Hematopoietic multipotent progenitor cell treated with erythropoietin and hydrocortisone succinate and interleukin-3 and kit ligand, for 8 days (in vitro differentiated cells): ENCODE measurements at places on chromosomes 4 and X.

DNA sequence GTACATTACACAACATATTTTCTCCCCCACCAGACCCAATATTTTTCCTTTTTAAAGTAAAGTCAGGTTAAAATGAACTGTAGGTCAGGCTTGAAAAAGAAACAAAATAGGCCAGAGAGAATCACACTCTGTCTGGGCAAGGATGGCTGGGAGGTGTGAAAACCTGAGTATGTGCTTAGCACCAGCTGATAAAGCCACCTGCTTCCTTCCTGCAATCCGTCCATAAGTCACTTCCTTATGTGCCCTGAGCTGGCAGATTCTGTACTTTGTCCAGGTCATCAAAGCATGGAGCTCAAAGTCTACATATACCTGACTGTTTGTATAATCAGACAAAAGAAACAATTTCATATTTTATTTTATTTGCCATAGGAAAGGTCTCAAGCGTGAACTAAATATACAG is 37.7 kb downstream of the ANTXR2 start:
- DNase-seq = no peak

DNA sequence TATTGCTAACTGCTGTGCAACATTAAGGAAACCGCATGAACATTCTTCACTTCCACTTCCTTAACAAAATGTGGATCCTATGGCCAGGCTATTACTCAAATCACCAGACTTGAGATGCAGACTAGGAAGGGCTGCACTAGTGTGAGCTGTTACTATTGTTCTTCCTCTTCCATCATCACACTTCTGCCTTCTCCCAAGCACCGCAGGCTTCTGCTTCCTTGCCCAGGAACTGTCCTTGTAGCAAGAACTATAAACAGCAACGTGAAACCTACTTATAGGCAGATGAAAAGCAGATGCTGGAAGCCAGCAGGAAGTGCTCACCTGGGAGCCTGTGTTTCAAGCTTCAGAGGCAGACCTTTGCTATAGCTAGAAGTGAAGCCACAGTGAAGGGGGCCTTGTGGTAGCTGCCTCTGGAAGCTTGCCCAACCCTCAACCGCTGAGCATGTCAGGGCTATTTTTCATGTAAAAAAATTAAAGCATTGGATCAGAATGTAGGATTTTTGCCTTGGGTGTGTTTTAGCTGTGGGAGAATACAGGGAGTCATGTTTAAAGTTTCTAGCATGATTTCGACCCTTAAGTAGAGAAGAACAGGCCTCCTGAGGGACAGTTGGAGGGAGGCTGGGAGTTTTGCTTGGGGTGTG is 43.9 kb downstream of the CLNK start:
- DNase-seq = no peak

DNA sequence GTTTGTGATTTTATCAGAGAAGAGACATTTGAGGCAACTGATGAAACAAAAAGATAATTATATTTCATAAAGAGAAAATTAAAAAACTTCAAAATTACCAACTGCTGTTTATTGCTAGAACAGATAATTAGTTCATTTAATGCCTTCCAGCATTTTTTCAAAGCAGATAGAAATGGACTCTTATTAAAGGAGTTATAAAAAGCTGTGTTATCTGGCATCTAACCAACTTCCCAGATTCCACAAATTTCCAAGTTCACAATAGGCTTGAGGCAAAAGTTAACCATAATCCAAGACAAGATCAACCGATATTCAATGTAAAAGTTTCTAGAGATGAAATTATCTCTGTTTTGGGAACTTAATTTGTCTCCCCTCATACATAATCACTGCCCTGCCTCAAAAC is 152.4 kb downstream of the TSPAN5 start:
- DNase-seq = no peak

- no peak for DNase-seq
Observed at GRCh38 chrX:153372949-153373348, 28.2 kb downstream of the PNMA6E start.

- DNase-seq = no peak
Observed at GRCh38 chr4:37995299-37995821, 35.2 kb downstream of the PTTG2 start.

DNA sequence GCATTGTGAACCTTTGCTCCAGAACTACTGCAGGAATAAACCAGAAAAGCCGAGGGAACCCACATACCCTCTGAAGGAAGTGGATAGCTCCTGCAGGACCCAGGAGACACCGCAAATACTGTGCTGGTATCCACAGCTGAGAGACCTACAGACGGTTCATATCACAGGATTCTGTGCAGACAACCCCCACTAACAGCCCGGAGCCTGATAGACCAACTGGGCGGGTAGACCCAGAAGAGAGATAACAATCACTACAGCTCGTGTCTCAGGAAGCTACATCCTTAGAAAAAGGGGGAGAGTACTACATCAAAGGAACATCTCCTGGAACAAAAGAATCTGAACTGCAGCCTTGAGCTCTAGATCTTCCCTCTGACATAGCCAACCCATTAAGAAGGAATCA is 150.8 kb downstream of the FRAS1 start:
- DNase-seq = no peak

DNA sequence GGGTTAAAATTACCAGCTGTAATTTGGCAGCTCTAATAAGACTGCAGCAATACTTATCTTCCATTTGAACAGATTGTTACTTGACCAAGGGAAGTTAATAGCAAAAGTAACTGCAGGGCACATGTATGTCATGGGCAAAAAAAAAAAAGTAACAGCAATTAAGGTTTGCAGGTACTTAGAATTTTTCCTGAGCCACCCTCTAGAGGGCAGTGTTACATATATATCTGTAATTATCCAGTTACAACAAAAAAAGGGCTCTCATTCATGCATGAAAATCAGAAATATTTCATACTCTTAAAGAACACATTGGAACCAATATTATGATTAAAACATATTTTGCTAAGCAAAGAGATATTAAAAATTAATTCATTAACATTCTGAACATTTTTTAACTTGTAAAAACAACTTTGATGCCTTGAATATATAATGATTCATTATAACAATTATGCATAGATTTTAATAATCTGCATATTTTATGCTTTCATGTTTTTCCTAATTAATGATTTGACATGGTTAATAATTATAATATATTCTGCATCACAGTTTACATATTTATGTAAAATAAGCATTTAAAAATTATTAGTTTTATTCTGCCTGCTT is 25.1 kb downstream of the XIAP start:
- DNase-seq = peak; percentile 66

GRCh38 chr4:55258152-55258865 is 87.7 kb upstream of the SRD5A3 start:
- DNase-seq = peak; percentile 18

GRCh38 chrX:10988653-10989052 is 122.5 kb upstream of the HCCS start:
- DNase-seq = no peak

GRCh38 chrX:67104982-67105757 is 438.7 kb upstream of the AR start:
- DNase-seq = no peak

DNA sequence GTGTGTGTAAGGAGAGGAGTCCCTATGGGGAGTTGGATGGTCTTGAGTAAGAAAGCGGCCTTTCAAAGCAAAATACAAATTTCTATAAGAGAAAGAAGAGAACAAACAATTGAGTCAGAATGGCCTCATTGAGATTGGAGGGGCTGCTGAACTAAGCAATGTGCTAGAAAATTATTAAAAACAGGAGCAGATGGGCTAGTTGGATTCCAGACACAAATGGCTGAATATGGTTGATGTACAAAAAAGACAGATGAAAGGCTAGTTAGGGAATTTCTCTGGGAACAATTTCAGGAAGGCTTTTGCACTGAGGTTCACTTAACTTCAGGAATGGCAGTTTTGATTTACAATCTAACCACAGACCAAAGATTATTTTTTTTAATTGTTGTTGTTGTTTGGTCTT is 1806.8 kb upstream of the TENM3 start:
- DNase-seq = no peak

GRCh38 chr4:43242606-43243005 is 350.1 kb downstream of the GRXCR1 start:
- no peak for DNase-seq

DNA sequence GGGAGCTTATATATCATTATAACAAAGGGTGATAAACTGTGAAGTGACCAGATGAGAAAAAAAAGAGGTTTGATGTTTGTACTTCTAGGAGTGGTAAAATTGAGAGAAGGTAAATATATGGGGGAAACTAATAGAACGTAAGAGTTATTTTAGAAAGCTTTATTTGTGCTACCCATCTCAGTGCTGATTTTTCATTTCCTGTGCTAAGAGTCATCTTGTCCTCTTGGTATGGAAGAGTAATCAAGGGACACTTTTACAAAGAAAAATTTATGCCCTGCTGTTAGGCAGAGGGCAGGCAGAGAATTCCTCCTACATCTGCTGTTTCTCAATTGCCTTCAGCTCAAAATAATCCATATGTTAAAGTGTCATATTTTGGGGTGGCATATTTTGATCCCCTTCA is 49.6 kb upstream of the BMP2K start:
- no peak for DNase-seq

DNA sequence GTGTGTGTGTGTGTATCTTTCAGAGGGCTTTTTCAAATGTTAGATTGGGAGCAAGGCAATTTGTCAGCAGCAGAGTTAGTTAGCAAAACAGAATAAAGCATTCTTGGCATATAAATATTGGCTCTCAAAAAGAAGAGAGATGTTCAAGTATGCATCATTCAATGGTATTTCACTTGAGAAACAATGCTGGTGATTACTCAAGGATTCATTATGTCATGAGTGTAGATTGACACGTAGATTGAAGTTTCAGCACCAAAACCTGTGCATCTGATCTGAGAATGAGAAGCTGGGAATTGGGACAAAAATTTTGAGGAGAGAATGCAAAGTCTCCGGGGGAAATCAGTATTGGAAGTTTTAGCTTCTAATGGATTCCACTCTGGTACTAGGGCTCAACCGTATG is 241.4 kb downstream of the FRMPD4 start:
- DNase-seq = no peak

DNA sequence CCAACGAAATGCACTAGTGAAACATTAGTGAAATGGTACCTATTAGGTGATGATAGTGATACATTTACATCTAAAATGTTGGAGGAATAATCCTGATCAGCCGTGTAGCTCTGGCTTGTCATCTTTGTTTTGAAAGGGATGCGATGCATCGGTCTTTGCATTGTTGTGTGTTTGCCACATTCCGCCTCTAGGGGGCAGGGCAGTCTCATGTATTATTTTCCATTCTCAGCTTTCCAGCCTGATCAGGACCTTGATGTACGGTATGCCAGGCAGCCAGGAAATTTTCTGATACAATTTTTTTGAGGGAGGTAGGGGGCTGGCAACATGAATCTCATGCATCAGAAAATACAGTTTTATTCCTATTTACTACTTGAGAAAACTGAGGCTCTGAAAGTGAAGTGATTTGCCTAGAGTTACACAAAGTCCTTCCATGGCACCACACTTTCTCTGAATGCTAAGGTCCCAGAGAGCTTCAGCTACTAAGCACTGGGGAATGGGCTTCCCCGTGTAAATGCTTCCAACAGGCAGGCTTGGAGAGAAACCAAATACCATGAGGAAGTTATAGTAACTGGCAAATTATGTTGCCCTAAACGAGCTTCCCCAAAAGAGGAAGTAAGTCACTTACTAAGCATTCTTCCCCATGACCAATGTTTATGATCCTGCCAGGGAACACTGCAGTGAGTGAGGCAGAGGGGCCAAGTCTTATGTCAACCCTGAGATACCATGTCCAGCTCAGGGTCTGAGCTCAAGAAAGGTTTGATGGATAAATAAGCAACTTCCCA is 31.8 kb upstream of the IQSEC2 start:
- DNase-seq = peak; percentile 63

- DNase-seq = no peak
Observed at GRCh38 chr4:6491235-6491634, 18.8 kb upstream of the PPP2R2C start.
